AG08396 (cell line): ENCODE measurements at places on chromosomes 16 and 17.

- DNase-seq: peak; percentile 44
These were observed 93.0 kb downstream of the SEC14L1 start for GRCh38 chr17:77233635-77234334.

GRCh38 chr16:20613481-20614185, 37.5 kb upstream of the ACSM2B start:
- no peak for DNase-seq

GRCh38 chr17:36703860-36704266, 102.5 kb downstream of the MRM1 start:
- DNase-seq: peak; percentile 83

DNA sequence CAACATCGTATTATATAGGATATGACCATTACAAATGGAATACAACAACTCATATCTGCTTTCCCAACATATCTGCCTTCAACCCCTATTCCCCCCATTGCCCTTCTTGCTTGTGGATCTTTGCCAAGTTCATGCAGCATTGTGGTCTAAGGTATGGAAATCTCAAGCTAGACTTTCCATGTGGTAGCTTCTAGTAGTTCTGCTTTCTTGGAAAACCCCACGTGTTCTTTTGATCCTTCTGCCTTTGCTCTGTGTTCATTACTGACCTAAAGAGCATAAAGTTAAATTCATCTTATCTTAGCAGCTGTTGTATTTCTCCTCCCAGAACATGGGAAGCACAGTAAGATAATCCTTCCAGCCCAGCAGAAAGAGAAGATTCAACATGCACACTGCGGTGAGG, 202.0 kb upstream of the SALL1 start:
- no peak for DNase-seq

DNA sequence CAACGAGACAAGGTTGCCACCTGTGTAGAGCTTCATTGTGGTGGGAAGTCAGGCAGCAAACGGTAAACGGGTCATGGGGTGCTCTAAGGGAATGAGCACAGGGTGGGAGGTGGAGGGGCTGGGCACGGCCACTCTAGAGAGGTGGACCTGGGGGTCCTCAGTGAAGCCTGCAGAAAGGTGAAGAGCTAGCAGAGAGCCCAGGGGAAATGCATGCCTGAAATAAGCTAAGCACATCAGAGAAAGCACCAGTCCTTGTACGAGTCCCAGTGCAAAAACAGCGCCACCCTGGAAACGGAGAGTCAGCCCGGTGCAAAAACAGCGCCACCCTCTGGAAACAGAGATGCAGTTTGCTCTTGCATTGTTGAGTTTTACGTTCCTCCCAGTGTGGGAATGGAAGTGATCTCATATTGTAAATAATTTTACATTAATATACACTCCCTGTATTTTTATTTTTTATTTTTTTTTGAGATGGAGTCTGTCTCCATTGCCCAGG, 65.0 kb downstream of the TBC1D16 start:
- DNase-seq: no peak

GRCh38 chr16:66474750-66475199, 47.7 kb downstream of the BEAN1 start:
- no peak for DNase-seq

GRCh38 chr17:80424261-80424660, 9.3 kb downstream of the ENDOV start:
- DNase-seq: no peak

GRCh38 chr17:16121915-16122314, 93.4 kb downstream of the NCOR1 start:
- no peak for DNase-seq

DNA sequence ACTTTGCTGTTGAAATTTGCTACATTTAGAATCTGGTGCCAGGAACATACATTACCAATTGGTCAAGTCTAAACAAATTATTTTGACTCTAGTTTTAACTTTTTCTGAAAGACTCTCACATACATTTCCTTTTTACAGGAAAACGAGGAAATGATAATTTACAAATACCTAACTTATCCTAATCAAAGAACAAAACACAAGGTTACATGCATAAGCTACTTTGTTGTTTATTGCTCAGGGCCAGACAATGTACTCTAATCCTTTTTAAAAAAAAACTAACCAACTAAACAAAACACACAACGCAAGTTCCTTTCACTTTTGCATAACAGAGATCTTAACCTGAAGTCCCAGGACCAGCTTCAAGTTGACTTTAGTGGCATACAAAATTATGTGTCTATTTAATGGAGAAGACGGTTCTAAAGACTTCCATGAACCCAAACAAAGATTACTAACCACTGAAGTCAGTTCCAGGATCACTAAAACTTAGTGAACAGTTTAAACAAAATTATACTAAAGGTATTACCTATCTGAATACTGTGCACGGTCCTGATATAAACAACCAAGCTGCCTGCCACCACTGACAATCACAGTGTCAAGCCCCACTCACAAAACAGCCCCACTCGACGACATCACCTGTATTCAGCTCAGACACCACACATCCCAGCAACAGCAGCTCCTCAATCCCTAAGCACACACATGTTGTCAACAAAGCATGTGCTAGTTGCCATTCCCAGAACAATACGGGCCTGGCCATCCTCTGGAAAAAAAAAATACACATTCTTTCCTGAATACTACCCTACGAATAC, 1.9 kb downstream of the ZNF652 start:
- no peak for DNase-seq

DNA sequence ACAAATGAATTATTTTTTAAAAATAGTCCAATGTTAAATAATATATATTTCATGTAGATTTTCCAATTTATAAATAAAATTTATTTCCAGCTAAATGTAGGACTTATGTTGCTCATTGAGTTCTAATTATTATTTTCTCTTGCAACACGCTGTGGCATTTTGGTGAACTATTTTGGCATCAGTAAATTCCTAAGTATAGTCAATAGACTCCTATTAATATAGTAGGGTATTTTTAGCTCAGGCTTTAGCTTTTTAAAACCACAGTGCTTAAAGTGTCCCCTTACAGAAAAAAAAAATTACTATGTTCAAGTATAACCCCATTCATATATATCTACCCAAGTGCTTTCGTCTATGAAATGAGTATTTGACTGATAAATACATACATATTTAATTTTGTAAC, 919.2 kb upstream of the SOX9 start:
- DNase-seq: no peak

- DNase-seq: no peak
These were observed 331.7 kb downstream of the SOX9 start for GRCh38 chr17:72452286-72453173.

GRCh38 chr16:69404275-69404805, 18.5 kb upstream of the TERF2 start:
- DNase-seq: no peak

GRCh38 chr17:75096082-75096625, 8.4 kb downstream of the SLC16A5 start:
- DNase-seq: peak; percentile 84

DNA sequence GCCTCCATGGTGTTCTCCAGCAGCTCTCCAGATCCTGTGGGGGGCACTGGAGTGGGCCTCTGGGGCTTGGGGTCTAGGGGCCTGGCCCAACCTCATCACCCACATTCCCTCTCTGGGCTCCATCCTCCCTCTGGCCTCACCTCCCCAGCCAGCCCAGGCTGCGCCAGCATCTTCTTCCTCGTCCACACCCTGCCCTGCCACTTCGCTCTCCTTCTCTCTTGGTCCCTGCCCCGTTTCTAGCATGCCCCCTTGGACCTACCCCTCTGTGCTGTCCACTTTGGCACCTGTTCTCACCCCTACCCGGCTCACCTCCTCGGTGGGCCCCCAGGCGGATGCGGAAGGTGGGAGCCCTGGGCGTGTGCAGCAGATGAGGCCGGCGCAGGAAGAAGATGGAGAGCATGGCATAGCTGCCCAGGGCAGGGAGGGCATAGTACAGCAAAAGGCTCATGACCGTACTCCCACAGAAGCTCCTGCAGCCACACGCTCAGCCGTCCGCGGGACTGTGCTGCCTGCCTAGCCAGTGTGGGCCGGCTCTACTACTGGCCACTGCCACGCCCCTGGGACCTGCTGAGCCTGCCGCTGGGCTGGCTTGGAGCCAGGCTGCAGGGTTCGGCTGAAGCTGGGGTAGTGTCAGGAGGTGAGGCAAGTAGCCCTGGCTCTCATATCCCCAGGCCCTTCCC, at the start of gene GDPD3:
TSS of gene GDPD3 (minus strand) at position 507 of the 680 bp plus-strand sequence. CDS start at position 448, 59 bp downstream.
- no peak for DNase-seq

DNA sequence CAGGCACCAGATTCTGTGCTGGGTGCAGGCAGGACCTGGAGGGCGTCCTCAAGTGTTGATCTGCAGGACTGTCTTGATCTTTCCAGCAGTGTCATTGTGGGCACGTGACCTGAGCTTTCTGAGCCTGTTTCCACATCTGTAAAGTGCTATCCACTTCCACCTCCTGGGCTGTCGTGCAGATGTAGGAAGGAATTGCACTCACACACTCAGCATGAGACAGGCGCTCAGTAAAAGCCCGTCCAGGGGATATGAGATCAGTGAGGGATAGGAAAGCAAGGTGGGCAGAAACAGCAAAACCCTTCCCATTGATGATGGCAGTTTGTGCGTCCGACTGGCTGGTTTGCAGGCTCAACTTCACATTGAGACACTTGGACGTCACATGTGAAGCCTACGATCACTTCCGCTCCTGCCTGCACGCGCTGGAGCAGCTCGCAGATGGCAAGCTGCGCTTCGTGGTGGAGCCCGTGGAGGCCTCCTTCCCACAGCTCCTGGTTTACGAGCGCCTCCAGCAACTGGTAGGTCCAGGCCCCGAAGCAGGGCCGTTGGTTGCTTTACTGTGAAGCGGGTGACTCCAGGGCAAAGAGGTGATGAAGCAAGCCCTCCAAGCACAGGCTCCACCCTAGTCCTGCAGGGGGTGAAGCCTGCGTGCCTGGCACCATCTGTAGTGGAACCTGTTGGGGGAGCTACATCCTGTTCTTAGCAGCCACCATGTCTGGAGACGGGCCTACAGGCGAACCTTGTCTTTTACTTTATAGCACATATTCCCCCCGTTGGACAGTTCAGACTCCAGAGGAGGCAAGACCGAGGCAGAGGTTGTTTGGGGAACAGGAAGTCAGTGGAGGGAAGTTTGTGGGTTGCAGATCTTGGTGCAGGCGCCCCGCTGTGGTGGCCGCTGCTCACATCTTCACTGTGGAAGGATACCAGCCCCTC, 23.0 kb downstream of the METTL22 start:
- DNase-seq: no peak

GRCh38 chr17:44693609-44694008, 4.0 kb upstream of the CCDC43 start:
- no peak for DNase-seq

DNA sequence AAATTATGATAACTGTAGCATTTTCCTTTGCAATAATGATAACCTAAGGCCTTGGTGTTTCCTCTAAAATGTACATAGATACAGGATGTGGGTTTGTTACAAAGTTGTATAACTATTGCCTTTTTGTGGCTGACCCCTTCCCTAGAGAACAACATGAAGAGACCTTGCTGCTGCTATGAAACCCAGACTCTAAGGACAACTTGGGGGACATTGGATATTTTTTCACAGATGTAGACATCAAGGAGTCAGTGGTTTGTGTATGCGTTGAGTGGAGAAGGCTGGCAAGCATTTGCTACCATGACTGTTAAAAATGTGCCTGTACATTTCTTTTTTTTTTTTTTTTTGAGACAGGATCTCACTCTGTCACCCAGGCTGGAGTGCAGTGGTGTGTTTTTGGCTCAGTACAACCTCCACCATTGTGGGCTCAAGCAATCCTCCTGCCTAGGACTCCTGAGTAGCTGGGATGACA, 12.3 kb downstream of the HMOX2 start:
- no peak for DNase-seq

DNA sequence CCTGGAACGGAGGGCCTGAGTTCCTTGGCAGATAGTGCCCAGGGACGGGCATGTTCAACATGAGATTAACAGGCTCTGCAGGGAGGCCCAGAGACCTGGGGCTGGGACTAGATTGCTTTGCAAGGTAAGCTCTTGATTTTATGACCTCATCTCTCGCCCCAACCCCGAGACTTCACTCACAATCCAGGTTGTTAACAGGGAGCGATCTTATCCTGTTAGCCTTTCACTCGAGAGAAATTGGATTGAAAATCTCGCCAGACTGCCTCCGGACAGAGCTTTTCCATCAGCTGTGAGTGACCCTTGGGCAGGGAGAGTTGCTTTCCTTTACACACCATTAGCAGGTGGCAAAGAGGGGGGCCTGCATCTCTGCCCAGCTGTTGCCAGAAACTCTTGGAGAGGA, 521.7 kb upstream of the EEF2KMT start:
- no peak for DNase-seq

DNA sequence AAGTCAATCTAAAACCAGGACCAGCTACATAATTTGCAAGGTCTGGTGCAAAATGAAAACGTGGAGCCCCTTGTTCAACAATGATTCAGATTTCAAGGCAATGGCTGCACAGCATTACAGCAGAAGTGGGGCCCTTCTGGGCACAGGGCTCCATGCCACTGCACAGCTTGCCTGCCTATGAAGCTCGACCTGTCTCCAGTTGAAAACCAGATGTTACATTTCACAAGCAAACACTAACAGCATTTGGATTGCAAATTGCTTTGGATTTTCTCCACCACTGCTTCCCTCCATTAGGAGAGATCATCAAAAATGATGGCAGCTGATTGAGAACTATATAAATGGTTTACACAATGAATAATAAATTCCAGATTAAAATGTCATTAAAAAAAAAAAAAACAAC, 551.4 kb upstream of the ZFHX3 start:
- DNase-seq: no peak
